ENCODE measurements at places on chromosomes 6 and 20.

GRCh38 chr6:167513778-167514177 is 188.9 kb downstream of the TTLL2 start:
- DNase-seq, result no peak

GRCh38 chr6:53727748-53728147 is 62.2 kb upstream of the KLHL31 start:
- no peak for DNase-seq

DNA sequence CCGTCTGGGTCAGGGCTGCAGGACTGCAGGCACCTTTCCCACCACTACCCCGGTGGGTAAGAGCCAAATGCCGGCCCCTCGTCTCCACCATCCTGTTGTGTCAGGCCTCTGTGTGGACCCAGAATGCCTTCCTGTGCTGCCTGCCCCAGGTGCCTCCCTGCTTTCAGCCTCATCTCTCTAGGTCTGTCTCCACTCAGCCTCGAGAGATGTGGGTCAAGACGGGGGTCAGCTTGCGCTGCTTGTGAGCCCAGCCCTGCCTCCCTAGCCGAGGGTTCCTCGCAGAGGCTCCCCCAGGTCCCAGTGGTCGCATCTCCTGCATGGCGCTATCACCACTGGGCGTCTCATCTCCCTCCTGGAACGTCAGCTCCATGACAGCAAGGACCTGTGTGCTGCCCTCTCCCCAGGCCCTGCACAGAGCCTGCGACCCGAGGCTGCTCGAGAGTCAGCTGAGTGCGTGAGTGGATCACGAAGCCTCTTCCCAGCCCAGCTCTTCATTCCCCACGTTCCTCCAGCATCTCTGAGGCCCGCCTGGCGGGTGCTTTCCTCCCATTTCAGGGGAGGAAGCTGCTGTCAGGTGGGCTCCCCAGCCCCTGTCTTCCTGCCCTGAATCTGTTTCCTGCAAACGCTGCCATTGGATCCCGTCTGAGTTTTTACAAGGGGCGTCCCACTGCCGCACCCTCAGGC is 38.7 kb upstream of the ZBP1 start:
- no peak for DNase-seq

DNA sequence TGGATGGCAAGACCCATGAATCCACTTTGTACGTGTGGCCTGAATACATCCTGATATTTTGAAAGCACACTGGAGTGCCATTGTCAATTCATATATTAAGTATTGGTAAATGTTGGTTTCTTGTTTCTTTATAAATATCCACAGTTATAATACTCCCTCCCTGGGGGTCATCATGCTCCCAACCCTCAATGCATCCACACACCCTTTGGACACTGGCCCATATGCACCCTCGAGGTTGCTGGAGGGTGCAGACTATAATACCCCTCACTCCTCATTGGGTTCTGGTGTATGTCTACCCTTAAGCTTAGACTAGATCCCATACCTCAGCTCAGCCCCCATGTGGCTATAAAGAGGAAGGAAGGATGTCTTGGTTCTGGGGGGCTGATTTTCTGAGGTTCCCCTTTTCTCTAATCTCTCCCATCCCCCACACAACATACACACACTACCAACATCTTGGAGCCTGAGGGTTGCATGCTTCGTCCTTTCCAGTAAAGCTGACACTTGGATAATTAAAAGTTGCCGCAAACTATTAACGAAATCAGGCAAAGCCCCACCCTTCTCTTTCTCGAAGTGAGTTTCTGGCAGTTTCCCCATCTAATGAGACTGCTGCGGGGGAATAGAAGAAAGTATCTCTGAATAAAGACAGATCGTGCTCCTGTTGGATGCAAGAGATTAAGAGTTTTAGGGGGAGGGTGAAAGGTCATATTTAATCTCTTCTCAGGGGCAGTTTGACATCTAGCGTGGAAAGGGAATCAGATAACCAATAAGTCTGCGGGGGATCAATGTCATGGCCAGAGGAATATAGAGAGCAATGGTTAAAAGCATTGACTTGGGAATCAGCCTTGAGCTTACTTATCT is 7.4 kb downstream of the PIM1 start:
- no peak for DNase-seq

DNA sequence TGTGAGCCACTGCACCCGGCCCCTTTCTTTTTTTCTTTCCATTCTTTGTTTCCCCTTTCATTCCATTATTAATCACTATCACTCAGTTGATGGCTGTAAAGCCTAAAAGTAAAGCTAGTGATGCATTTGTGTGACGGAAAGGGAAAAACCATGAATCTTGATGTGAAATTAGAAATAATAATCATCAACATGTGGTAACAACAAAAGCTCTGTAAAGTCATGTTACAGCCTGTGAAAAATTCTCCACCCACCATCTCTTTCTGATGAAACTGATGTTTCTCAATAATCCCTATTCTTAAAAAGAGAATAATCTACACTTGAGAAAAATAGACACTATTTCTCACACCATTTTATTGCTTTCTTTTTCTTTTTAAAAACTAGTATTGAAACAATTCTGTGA is 80.0 kb downstream of the CRYBG1 start:
- DNase-seq, result no peak

DNA sequence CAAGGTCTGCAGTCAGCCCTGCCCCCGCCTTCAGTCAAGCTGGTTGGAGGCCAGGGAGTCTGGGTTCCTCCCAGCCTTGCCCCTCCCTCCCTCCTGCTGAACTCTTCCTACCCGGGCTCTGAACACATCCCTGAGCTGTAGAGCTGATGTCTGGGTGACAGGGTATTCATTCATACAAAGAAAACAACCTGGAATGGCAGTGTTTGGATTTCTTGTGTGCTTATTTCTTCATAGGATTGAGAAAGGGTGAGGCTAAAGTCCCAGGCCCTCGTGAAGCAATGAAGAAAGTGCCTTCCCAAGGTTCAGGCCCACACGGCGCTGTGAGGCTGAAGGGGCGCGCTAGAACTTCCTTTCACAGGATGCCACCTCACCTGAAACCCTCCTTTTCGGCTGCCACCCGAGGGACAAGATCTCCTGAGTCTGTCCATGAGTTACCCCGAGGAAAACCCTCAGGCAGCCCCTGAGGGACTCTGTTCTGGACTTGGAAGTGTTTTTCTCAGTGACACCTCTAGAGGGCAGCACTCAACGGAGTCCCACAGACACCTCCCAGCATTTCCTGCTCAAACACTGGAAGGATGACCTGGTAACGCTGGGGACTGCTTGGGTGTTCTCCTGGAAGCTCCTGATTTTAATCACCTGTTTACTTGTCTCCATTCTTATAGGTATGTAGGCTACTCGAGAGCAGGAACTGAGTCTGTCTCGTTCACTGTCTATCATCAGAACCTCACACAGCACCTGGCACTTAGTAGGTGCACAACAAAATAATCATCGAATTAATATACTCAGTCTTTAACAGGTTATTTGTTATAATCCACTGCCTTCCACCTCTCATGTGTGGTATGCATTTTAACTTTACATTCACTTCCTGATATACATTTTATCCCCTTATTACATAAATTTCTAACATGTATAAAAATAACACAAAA is 11.8 kb upstream of the GSTA1 start:
- DNase-seq, result no peak

DNA sequence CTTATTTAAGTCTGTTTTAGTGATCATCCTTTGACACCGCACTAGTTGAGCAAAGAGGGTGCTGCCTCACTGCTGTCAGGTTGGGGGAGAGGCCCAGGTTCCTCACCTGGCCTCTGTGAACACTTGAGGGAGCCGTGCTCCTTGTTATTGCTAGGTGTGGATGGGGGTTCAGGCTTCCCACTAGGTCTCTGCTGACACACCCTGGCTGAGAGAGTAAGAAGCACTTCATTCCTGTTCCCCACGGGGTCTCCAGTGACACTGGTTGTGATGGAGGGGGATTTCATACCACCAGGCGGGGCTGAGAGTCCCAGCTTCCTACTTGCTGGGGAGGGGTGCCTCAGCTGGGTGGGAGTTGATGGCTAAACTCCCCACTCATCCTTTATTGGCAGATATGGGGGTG is 11.1 kb upstream of the NOTCH4 start:
- DNase-seq, result no peak

DNA sequence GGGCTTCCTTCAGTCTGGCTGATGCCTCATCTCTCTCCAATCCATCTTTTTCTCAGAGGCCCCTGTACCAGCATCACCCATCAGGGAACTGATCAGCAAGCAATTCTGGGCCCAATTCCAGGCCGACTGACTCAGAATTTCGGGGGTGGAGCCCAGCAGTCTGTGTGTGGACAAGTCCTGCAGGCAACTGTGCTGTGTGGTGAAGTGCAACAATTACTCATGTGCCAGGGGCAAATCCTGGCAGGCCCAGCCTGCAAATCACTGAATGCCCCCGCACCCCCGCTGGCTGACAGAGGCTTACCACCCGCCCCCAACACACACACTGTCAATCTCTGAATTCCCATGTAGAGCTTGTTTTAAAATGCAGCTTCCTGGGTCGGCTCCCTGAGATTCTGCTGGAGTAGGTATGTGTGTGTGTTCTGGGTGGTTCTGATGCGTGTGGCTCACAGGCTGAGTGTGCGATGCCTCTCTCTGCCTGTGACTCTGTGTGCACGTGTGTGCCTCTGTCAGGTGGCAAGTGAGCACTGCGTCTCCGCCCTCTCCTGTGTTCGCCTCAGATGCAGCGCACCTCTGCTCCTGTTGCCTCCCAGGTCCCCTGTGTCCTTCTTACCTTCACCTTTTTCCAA is 45.4 kb downstream of the SSR1 start:
- DNase-seq, result no peak

- no peak for DNase-seq
Measured at GRCh38 chr6:25239498-25239897, 39.7 kb upstream of the CARMIL1 start.

- no peak for DNase-seq
Measured at GRCh38 chr20:16535277-16535676, 38.0 kb downstream of the KIF16B start.

- no peak for DNase-seq
Measured at GRCh38 chr6:138971601-138972000, 16.5 kb downstream of the REPS1 start.

GRCh38 chr6:88480816-88481215 is 314.7 kb upstream of the CNR1 start:
- no peak for DNase-seq

- DNase-seq, result no peak
Measured at GRCh38 chr20:57663681-57664451, 43.6 kb upstream of the ZBP1 start.

DNA sequence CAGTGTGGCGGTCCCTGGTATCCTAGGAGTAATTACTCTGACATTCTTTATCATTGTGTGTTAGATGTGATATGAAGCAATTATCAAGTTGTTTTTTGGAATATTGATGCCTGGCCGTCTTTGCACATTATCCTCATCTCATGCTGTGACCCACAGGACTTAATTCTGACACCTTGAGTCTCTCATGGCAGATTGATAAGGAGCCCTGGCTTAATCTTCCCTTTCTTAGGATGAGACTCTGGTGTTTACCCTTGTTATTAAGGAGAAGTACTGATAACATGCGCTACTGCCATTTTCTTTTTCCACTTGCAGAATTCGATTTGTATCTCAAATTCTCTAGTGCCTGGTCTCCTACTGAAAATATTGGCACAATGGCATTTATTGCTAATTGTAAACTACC is 980.2 kb downstream of the KIF16B start:
- DNase-seq, result no peak

DNA sequence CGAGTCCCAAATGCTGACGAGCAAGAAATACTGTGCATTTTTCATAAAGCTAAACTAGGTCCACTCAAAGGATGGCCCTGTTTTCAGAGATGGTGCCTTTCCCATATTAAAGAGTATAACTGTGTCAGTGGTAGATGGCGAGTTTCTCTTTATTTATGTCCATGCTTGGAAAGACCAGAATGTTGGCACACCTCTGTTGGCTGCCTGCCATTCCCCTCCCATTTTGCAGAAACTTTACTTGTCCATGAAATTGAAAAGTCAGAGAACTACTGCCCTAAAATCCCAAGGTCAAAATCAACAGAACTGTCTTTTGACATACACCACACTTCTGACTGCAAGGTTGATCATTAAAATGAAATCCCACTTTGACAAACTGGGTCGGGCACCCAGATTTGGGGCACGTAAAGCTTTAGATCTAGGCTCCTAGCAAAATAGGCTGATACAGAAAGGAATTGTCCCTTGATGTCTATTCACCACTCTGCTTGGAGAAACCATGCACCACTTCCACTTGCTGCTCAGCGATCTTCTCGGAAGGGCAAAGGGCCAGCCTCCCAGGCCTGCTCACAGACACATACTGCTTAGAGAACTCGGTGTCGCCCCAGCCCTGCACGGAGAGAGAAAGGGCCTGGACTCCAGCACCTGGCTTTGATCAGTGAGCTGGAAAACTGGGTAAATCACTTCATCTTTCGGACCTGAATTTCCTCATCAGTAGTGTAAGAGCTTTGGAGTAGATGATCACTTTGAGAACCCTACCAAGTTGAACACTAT is 130.0 kb downstream of the AGPAT4 start:
- no peak for DNase-seq

GRCh38 chr20:53859684-53860083 is 210.7 kb downstream of the BCAS1 start:
- no peak for DNase-seq

GRCh38 chr6:90656325-90656724 is 69.5 kb upstream of the MAP3K7 start:
- DNase-seq, result no peak

DNA sequence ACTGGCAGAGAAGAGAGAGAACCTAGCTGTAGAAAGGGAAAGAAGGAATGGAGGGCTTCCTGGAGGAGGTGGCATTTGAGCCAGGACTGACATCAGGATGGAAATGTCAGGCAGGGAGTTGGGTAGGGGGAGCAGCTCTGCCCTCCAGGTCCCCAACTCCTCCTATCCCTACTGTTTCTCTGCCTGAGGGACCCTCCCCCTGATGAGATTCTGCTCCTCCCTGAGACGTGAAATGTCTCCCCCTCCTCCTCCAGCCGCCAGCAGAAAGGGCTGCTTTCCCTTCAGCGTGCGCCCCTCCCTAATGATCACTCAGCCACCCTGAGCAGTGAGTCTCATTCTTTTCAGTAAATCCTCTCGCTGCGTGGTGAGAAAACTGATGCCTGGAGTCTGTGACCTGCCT is 40.6 kb downstream of the HLA-DPB1 start:
- DNase-seq, result no peak

- no peak for DNase-seq
Measured at GRCh38 chr6:99822741-99823512, 171.1 kb downstream of the MCHR2 start.

DNA sequence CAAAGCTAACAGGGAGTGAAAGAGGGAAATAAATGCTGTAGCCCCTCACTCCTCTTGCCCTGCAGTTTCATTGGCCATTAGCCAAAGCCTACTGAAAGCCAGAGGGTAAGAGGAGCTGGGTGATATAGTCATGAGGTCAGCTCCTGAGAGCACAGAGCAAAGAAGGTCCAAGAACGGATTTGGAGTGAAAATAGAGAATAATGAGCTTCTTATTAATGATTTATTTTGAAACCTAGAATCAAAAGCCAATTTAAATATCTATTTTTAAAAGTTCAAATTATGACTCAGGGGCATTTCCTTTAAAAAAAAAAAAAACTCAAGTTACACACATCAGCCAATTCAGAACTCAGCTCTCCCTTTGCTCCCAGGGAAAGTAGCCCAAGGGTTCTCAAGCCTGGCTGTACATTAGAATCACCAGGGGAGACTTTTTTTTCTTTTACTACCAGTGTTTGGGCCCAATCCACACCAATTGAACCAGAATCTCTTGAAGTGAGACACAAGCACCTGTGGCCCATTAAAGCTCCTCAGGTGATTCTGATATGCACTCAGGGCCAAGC is 79.1 kb downstream of the SNAP25 start:
- DNase-seq, result no peak
